Spleen (tissue), 13 donors: ENCODE measurements at places on chromosomes 2 and 18. TPM values are rescaled to one million over a fixed set of nuclear protein-coding genes. Genes with fewer than 3 reads are reported as not detected.

Gene FBXO41
- polyA plus RNA-seq: 8.0 TPM

Gene DCDC2C
- polyA plus RNA-seq: not detected

- DNase-seq: no peak
These were observed 178.7 kb downstream of the ALK start for GRCh38 chr2:29742656-29743055.

- no peak for DNase-seq
These were observed 124.2 kb downstream of the BCL2L11 start for GRCh38 chr2:111244864-111245263.

GRCh38 chr2:178279142-178279541, 84.8 kb downstream of the OSBPL6 start:
- DNase-seq: no peak

DNA sequence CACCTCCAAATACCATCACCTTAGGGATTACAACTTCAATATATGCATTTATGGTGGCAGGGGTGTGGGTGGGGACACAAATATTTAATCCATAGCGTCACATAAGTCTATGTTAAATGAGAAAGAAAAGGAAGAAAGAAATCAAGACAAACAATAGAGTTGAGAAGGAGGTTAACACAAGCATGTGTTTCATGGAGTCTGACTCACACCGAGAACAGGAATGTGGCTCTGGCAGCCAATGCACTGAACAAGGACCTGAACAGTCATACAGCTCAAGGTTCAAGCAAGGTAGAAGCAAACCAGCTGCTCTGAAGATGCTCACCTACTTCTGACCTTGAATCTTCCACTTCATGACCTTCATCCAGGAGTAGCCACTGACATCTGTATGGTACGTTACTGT, 36.2 kb upstream of the LPIN1 start:
- no peak for DNase-seq

Gene RAB27B
- 0.41 TPM for polyA plus RNA-seq

DNA sequence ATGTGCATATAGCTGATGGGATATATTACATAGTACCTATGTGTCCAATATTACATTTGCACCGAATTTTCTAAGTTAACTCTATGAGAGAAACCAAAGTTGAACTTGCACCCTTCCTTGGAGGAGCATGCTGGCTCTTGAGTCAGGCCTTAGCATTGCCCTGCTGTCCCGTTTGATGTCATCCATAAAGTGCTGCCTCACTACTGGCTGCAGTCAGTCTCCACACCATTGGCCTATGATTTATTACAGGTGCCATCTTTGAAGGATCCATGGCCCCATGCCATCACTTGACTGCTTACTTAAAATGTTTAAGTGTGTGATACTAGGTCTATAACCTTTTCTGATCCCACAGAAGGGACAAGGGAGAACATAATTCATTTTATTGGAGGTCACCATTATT, 249.3 kb upstream of the RBBP8 start:
- no peak for DNase-seq

DNA sequence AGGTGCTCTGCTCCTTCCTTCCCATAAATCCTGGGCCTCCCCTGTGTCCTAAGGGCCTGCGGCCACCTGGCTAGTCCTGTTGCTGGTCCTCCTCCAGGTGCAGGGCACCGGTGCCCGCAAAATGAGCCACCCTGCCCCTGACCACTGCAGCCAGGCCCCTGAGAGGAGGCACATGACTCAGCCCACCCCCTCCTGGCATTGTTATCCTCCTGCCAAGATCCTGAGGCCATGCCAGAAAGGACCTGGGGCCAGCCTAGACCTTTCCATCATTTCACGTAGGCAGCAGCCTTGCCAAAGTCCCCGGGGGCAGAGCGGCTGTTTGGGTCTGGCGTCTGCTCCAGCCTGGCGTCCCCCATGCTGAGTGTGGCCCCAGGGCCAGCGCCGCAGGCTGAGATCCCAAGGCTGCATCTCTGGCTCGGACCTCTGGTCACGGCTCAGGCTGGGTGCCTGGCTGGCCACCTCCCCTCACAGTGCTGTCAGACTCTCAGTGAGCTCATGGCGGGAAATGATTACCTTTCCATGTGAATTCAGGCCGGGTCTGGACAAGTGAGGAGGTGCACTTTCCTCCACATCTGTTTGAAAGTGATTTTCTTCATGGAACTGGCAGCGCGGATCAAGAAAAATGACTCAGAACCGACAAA, 81.0 kb downstream of the NDUFA10 start:
- peak; percentile 71 for DNase-seq

DNA sequence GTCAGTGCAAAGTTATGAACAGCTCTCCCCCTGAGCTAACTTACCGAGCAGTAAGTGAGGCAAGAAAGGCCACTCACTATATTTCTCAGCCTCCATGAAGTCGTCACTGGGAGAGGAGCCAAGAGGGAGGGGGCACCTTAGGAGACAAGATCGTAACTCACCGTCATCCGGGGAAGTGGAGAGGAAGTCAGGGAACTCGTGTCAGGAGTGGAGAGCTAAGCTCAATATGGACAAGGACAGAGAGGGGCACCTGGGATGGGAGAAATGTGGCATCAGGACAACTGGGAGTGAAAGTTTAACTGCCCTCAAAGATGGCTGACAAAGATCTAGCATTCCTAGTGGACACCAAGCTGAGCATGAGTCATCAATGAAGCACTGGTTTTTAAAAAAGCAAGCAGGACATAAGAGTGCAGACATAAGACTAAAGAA, 37.1 kb downstream of the BCL11A start:
- DNase-seq: no peak

GRCh38 chr2:222653280-222653679, 2.6 kb downstream of the FARSB start:
- DNase-seq: no peak

Gene LOXHD1
- 0.22 TPM for polyA plus RNA-seq

Gene TNFAIP6
- polyA plus RNA-seq: 0.56 TPM

DNA sequence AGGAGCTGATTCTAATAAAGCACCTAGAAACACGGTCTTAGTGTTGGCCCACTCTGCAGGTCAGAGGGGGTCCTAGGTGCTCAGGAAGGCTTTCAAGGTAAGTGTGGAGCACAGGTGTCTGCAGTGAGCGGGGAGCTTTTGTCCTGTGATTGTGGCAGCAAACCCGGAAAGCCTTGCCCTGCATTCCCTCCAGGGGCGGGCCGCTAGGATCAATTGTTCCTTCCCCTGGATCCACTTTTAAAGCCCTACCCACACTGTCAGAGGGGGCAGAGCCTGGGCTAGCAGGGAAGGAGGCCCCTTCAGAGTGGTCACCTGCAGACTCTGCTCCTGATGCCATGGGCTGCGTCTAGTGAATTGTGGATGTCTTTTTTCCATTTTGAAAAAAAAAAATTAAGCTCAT, 176.0 kb downstream of the CTIF start:
- DNase-seq: no peak

Gene ALPI
- polyA plus RNA-seq: not detected

DNA sequence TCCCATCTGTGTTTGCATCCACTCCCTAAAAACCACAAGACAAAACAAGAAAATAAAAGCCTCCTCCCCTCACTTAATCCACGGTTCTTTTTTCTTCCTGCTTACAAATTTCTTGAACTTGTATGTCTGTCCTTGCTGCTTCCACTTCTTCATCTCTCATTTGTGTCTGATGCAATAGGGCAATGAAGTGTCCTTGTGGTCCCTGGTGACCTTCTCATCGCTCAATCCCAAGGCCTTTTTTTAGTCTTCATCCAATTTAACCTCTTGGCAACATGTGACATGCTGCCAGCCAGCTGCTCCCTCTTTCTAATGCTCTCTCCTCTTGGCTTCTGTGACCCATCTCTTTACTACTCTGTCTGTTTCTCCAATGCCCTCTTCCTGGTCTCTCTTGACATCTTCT, 87.6 kb downstream of the SEMA4F start:
- no peak for DNase-seq

DNA sequence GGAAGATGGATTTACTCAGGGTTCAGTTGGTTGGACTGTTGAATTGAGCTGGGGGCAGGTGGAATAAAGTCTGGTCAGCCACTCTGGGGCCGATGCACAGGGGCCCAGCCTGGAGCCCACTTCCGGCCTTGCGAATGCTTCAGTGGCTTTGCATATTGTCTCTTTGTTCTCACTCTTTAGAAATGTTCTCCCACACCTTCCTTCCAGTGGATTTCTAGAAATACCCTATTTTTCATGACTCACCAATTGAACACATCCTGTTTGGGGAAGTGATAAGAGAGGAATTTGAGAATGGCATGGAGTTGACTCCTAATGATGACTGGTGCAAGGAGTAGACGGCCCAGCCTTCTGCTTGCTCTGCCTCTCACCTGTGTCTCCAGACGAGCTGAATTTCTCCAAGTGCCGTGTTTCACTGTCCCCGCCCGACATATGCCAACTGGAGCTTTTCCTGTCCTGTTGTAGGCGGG, 28.1 kb downstream of the ASAP2 start:
- no peak for DNase-seq

Gene RAX
- polyA plus RNA-seq: not detected

- DNase-seq: no peak
These were observed at the start of gene HOXD1 for GRCh38 chr2:176187899-176188773. HOXD1 (plus strand) TSS chr2:176188668; CDS start chr2:176188802, 134 bp downstream.

Gene SCN2A
- polyA plus RNA-seq: 0.15 TPM

DNA sequence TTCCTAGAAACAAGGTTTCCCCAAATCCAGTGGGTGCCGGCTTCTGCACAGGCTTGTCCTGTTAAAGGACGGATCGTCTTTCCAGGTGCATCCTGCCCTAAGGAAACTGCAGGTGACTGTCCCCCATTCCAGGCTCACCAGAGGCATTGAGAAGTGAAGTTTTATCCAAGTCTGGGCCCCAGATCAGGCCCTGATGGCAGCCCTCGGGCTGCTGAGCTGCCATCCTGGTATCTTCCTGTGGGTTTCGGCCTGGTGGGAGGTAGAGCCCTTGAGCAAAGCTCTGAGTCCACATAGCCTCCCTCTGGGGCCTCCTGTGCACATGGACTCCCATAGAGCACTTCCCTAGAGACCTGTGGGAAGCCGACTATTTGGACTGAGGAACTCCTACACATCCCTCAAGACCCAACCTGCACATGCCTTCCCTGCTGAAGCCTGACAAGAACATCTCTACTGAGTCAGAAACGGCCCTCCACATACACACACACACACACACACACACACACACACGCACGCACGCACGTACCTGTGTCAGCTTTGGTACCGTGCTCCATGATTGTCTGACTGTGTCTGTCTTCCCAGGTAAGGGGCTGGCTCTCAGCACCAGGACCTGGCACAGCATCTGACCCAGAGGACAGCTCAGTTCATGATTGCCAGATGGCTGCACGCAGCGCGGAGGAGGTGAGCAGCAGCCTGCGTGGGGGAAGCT, 16.4 kb downstream of the TNS1 start:
- peak; percentile 43 for DNase-seq

- no peak for DNase-seq
These were observed 30.9 kb downstream of the E2F6 start for GRCh38 chr2:11435036-11435435.

Gene TSHZ1
- polyA plus RNA-seq: 4.1 TPM

- peak; percentile 75 for DNase-seq
These were observed 683 bp upstream of the ENOSF1 start for GRCh38 chr18:713135-713490.

Gene LRATD1
- 0.29 TPM for polyA plus RNA-seq

- DNase-seq: no peak
These were observed 26.3 kb upstream of the AGAP1 start for GRCh38 chr2:235467588-235467987.

DNA sequence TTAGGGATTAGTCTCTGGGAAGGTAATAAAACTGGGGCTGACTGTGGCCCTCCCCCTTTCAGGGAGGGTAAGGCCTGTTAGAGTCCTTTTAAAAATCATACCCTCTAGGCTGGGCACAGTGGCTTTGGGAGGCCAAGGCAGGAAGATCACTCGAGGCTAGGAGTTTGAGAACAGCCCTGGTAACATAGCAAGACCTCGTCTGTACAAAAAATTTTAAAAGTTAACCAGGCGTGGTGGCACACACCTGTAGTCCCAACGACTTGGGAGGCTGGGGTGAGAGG, 118.7 kb downstream of the STPG4 start:
- no peak for DNase-seq

Gene SOWAHC
- polyA plus RNA-seq: 1.6 TPM

DNA sequence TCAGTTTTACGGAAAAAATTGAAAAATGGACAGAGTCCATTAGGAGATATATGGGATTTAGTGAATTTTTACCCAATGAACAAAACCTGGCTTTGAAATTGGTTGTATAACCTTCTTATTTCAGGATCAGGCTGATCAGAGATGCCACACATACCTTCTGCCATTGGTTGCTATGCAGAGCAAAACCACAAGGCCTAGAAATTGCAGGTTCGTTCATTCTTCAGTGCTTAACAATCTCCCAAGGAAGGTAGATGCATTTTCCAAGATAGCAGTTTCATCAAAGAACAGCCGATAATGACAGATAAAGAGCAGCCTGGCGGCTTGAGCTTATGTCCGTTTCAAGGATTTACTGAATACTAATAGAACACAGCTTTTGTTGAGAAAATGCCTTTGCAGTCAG, 868.8 kb downstream of the EPHA4 start:
- DNase-seq: no peak

DNA sequence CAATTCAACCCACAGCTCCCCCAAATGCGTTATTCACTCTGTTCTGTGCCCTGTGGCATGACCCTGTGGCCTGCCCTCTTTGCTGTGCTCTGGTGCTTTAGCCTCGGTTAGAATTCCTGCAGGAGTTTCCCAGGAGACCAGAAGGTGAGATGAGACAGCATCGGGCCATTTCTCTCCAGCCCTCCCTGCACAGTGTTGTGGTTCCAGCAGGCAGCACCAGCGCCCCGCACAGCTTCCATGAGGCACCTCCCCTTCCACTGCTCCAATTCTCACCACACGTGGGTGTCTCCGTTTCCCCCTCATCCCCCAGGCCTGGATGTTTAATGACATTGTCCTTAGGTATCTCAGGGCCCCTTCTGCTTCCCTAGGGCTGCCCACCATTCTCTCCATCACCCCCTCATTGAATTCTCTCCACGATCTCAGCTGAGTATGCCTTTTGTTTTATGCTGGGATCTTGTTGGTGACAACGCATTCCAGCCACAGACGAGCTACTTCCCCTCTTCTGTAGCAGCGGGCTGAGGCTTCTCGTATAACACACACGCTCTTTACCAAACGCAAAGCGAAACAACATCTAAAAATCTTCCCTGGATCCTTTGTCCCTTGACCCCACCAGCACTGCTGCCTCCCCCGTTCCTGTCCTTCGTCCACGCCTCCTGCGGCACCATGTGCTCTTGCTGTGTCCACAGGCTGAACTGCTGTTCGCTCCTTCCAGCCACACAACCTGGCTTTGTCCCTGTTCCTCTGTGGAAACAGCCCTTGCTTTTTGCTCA, 35.1 kb downstream of the ACKR3 start:
- DNase-seq: peak; percentile 35

Gene VWA3B
- not detected for polyA plus RNA-seq

Gene LANCL1
- polyA plus RNA-seq: 12.0 TPM
